ENCODE measurements at places on chromosomes 3 and 15. TPM values are rescaled to one million over a fixed set of nuclear protein-coding genes. Genes with fewer than 3 reads are reported as not detected.

- H3K4me1 ChIP-seq, result no peaks in the 10 kb centered on the region
These were observed 48.0 kb upstream of the TBL1XR1 start for GRCh38 chr3:177245250-177245649.

DNA sequence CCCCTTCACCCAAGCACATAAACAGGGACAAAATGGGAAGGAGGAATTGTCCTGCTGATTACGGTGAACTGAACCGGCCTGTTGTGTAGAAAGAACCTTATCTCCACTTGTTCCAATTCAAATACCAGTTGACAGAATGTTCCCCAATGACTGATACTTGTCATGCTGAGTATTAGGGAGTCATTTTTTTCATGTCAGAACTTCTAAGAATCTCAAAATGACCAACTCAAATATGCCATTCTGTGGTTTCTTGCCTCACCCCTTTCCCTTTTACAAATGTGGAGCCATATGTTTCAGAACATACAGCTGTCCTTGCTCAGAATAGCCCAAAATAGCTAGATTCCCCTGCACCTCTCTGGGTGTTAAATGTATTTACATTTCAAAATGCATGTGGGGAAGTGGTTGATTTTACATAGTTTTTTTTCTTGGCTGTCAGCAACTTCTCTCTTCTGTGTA lies 405.9 kb upstream of the TBL1XR1 start:
- no peaks in the 10 kb centered on the region for H3K27me3 ChIP-seq
- peaks cover 36% of the 10 kb centered on the region for H3K4me1 ChIP-seq
- no peak overlapping the region for H3K27ac ChIP-seq
- no peak overlapping the region for H3K4me3 ChIP-seq
- DNase-seq, result no peak
- H3K36me3 ChIP-seq, result no peaks in the 10 kb centered on the region

DNA sequence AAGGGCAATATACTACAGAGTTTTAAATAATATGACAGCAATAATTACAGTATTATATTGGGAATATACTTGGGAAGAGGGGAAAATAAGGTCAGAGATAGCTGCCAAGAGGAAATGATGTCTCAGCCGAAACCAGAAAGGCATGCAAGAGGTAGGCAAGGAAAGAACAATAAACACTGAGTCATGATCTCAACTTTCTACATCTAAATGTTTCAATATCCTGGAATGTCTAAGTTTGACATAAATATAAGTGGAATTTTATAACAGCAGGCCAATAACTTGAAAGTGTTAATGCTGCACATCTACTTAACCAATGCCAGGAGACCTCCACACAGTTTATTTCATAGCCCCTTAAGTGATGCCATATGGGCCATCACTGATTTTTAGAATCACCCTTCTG lies 99.8 kb upstream of the CPNE4 start:
- H3K4me1 ChIP-seq, result no peaks in the 10 kb centered on the region
- no peak for DNase-seq
- H3K27ac ChIP-seq, result no peak overlapping the region
- no peak overlapping the region for H3K4me3 ChIP-seq

- no peaks in the 10 kb centered on the region for H3K4me1 ChIP-seq
- H3K27me3 ChIP-seq, result no peaks in the 10 kb centered on the region
- no peaks in the 10 kb centered on the region for H3K36me3 ChIP-seq
- no peak for DNase-seq
These were observed 124.4 kb downstream of the FEZF2 start for GRCh38 chr3:62248734-62249483.

DNA sequence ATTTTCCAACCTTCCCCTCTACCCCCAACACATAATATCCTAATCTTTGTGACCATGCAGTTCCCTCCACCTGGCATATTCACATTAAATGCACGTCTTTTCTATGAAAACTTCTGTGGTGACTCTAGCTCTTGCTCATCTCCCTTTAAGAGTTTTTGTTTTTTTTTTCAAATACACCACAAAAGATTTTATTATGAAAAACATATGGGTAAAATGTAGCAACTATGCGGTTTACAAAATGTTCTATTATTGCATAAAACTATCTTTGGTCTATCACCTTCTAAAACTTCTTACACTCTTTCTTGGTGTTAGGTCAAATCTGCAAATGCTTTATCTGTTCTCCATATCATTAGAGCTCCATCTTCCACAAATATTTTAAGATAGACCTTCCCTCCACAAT lies 38.6 kb upstream of the ADGRG7 start:
- H3K27me3 ChIP-seq, result no peaks in the 10 kb centered on the region
- H3K4me1 ChIP-seq, result no peaks in the 10 kb centered on the region
- no peak overlapping the region for H3K4me3 ChIP-seq
- no peak for DNase-seq
- no peak overlapping the region for H3K27ac ChIP-seq

DNA sequence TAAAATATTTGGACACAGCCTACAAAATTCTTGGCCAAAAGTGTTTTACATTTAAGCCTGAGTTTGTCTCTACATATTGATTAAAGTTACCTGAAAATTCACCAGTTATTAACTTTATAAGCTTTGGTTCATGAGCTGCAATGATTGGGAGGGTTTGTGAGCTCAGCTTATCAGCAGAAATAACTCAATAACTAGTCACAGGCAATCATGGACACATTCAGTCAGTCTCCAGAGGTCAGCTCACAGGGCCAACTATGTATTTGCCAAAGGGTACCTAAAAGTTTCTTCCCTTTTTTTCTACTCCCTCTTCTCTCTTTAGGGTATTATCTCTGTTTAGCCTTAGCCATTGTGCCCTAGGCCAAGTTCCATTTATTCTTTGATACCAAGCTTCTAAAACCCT lies 145.9 kb downstream of the ZPLD1 start:
- no peaks in the 10 kb centered on the region for H3K4me1 ChIP-seq
- no peaks in the 10 kb centered on the region for H3K36me3 ChIP-seq
- DNase-seq, result no peak
- no peak overlapping the region for H3K4me3 ChIP-seq
- no peak overlapping the region for H3K27ac ChIP-seq

Gene CCR8
- 2.9 TPM for total RNA-seq

Gene C3orf70
- total RNA-seq, result not detected

Gene GPR87
- total RNA-seq, result 1.2 TPM

Gene TM4SF1
- total RNA-seq, result 0.27 TPM

Gene STXBP5L
- total RNA-seq, result not detected
